Spinal cord (tissue), 10 donors: ENCODE measurements at places on chromosomes 7 and 10.

GRCh38 chr10:113541549-113541927 is 11.3 kb upstream of the HABP2 start:
- no peak for DNase-seq

DNA sequence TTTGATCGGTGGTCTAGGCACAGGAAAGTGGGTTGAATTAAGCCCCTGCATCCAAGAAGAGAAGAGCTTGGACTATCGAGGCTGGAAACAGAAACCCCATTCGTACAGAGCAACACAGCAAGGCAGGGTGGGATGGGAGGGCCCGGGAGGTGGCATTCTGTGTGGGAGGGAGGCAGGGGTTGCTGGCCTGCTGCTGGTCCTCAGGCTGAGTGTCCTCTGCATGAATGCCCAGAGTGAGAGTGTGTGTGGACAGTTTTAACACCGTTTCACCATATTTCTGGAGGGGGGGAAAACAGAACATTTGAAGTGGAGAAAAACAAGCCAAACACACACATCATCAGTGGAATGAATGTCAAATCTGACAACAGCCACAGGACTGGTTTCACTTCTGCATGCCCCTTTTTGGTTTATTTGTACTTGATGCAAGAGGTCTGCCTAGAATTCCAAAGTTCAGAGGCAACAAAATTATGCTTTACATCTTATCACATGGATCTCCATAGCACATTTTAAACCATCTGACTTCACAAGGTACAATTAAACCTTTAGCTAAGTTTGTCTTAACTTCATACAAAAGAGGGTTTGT is 11.1 kb upstream of the ENO4 start:
- DNase-seq: no peak

GRCh38 chr7:16753932-16754855 is 639 bp downstream of the TSPAN13 start:
- peak; percentile 47 for DNase-seq

DNA sequence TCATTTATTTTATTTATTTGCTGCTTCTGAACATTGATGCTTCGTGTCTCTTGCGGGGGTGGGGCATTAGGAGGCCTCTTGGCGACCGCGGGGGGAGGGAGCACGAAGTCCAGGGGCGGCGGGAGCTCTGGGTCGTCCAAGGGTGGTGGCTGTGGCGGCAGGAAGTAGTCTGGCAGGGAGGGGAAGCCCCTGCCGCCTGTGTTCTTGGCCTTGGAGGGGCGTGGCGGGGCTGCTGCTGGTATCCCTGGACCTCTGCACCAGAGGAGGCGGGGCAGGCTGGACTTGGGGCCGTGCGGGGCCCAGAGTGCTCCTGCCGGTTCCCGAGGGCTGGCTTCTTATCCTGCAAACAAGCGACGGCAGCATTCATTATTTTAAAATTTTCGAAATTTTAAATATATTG is 70.5 kb upstream of the ABI1 start:
- no peak for DNase-seq

- peak; percentile 82 for DNase-seq
Measured at GRCh38 chr10:3126741-3127346, 45.7 kb downstream of the PITRM1 start.

GRCh38 chr10:124206616-124207015 is 113.2 kb upstream of the CHST15 start:
- no peak for DNase-seq

DNA sequence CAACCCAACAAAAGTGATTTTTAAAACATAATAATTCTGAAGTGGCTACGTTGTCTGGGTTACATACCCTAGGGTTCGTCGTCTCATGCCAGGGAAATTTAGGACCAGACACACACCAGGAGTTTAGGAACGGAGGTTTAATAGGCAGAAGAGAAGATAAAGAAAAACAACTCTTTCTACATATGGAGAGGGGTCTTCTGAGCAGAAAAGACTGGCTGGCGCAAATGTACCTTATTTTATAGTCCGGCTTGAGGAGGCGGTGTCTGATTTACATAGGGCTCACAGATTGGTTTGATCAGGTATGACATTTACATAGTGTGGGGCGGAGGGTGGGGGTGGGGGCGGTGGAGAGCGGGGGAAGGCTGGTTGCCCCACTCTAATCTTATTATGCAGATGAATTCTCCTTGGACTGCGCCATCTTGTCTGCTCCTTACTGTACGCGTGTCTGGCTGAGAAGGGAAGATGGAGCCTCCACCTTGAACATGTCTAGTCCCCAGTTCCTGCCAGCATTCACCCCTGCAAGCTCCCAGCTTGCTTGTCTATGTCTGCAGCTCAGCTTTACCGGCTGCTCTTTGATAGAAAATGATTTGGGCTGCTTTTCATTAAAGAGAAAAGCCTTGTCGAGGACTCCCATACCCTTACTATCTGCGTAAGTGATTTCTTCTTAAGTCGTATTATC is 98.7 kb downstream of the RALA start:
- no peak for DNase-seq
